ENCODE measurements at places on chromosomes 13 and 19.

DNA sequence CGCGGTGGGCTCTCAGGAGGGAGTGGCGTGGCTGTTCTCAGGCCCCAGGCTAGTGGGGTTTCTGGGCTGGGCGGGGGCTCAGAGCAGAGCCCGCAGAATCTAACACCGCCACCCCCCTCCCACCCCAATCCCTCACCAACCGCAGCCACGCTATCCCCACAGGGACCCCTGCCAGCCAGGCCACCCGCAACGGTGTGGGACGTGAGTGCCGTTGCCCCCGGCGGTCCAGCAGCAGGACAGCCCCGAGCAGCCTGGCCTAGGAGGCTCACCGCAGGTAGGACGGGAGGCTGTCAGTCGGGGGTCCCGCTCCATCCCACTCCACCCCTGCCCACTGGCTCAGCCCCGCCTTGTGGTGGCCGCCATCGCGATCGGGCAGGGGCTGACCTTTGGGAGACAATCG is at the start of gene NTN5:
Gene NTN5, minus strand, starts transcription at position 24 of the 400 bp plus-strand sequence. CDS start 2,031 bp downstream, outside the sequence.
- H3K4me1 ChIP-seq, result no peaks in the 10 kb centered on the region
- no peak for DNase-seq
- H3K27ac ChIP-seq, result no peak within 1 kb of the TSS
- H3K36me3 ChIP-seq, result no peaks in the 10 kb centered on the region
- H3K27me3 ChIP-seq, result no peaks in the 10 kb centered on the region

DNA sequence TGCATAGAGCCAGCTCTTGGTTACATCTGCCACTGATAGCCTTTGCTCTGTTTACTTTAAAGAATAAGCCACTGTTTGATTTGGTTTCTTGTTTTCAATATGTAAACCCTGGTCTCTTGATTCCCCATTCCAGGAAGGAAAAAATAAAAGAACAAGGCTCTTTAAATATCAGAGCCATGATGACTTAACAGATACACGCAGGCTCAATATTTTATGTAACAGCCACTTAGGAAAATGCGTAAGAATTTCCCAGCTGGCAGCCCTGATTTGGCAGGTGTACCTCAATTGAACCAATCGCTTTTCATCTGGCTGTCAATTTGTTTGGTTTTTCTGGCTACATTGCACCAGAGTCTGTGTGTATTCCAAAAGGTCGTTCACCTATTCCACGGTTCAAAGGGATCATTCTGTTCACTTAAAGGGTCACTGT is 65.6 kb downstream of the IRS2 start:
- peaks cover 2% of the 10 kb centered on the region for H3K4me1 ChIP-seq
- H3K4me3 ChIP-seq, result no peak overlapping the region
- no peak for DNase-seq
- no peaks in the 10 kb centered on the region for H3K27me3 ChIP-seq
- no peak overlapping the region for H3K27ac ChIP-seq

DNA sequence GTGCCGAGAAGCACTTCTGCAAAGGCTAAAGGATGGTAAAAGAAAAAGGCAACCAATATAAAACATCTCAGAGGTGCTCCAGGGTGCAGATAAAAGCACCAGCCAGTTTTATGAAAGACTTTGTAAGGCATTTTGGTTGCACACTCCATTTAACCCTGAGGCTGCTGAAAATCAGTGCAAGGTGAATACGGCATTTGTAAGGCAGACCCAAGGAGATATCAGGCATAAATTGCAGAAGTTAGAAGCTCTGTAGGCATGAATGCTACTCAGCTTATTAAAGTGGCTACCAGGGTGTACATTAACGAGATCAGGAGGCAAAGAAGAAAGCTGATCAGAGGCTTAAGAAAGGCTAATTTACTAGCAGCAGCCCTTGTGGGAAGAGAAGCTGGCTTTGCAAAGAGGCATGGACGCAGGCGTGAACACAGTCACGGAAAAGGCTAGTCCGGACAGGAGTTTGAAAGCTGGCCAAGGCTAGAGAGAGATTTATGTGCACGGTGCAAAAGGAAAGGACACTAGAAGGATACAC is 99.6 kb downstream of the ZNF429 start:
- DNase-seq, result no peak
- no peak overlapping the region for H3K27ac ChIP-seq
- H3K27me3 ChIP-seq, result no peaks in the 10 kb centered on the region
- H3K4me1 ChIP-seq, result peaks cover 2% of the 10 kb centered on the region

DNA sequence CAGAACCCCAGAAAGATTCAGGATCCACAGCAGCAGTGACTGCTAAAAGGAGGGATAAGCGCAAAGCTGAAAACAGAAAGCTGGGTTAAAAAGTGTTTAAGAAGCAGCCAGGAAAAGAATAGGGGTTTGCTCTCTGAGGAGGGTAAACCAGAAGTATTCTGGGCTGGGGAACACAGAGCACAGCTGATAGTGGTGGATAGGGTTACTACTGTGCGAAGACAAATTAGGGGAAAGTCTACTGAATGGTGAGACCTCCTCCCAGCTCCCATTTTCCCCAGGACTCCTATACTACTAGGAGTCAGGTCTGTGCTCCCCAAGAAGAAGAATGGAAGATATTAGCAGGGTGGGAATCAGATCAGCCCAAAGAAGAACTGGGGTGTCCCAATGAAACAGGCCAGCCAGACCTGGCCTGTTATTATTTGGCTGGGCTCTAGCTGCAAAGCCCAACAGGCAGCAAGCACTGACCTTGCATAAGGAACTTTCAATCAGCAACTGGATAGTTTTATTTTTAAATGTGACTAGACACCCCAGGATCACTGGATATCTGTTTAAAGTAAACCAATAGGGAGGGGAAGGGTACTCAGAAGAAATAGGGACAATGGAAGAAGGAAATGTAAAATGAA is 43.5 kb upstream of the SERTM1 start:
- no peaks in the 10 kb centered on the region for H3K27me3 ChIP-seq
- no peak for DNase-seq
- H3K27ac ChIP-seq, result no peak overlapping the region

- no peaks in the 10 kb centered on the region for H3K27me3 ChIP-seq
- no peak for DNase-seq
- no peaks in the 10 kb centered on the region for H3K4me1 ChIP-seq
- no peak overlapping the region for H3K4me3 ChIP-seq
- H3K27ac ChIP-seq, result no peak overlapping the region
- H3K36me3 ChIP-seq, result peaks cover 18% of the 10 kb centered on the region
Measured at GRCh38 chr19:48480558-48481500, 11.7 kb downstream of the CYTH2 start.

DNA sequence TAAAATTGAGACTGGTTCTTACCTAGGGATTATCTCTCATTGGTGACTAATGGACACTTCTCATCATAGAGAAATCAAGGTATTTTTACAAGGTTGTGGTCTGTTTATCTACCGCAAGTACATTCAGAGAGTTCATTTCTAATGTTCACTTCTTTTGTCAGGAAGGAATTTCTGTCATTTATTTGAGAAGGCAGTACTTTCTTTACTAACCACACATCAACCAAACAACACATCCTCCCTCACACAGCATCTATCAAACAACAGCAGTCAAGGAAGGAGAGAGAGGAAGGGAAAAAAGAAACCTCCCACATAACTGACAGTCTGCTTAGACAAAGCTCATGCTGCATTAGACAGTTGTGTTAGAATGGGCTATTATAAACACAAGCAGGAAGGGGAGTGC is 182.3 kb upstream of the KLF12 start:
- H3K27ac ChIP-seq, result no peak overlapping the region
- DNase-seq, result no peak
- no peaks in the 10 kb centered on the region for H3K4me1 ChIP-seq
- H3K36me3 ChIP-seq, result no peaks in the 10 kb centered on the region
- H3K27me3 ChIP-seq, result no peaks in the 10 kb centered on the region
- H3K4me3 ChIP-seq, result no peak overlapping the region

- H3K4me3 ChIP-seq, result no peak overlapping the region
- no peaks in the 10 kb centered on the region for H3K36me3 ChIP-seq
- H3K27ac ChIP-seq, result no peak overlapping the region
- no peak for DNase-seq
- H3K27me3 ChIP-seq, result no peaks in the 10 kb centered on the region
Measured at GRCh38 chr19:3448616-3449334, 31.6 kb downstream of the SMIM24 start.

GRCh38 chr19:10279737-10280442 is 6.9 kb upstream of the ICAM4 start:
- no peaks in the 10 kb centered on the region for H3K4me1 ChIP-seq
- H3K36me3 ChIP-seq, result no peaks in the 10 kb centered on the region
- H3K27me3 ChIP-seq, result no peaks in the 10 kb centered on the region
- DNase-seq, result no peak
- no peak overlapping the region for H3K4me3 ChIP-seq
- no peak overlapping the region for H3K27ac ChIP-seq

DNA sequence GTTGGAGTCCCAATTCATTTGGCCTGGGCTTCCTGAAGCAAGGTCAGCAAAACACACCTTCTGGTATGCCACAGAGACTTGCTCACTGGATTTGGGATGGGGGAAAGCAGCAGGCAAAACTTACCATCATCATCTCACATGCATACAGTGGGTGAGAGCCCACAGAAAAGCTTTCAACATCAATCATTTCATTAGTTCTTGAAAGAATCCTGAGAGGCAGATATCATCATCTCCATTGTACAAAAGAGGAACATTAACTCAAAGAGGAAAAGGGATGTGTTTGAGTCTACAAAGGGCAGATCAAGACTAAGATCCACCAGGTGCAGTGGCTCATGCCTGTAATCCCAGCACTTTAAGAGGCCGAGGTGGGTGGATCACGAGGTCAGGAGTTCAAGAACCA is 6.4 kb downstream of the WDR87 start:
- H3K4me1 ChIP-seq, result no peaks in the 10 kb centered on the region
- H3K27me3 ChIP-seq, result no peaks in the 10 kb centered on the region
- DNase-seq, result no peak
- no peak overlapping the region for H3K4me3 ChIP-seq
- H3K27ac ChIP-seq, result no peak overlapping the region
- no peaks in the 10 kb centered on the region for H3K36me3 ChIP-seq

GRCh38 chr13:42626176-42626860 is 52.4 kb downstream of the TNFSF11 start:
- H3K27me3 ChIP-seq, result no peaks in the 10 kb centered on the region
- no peaks in the 10 kb centered on the region for H3K36me3 ChIP-seq
- H3K4me3 ChIP-seq, result no peak overlapping the region
- H3K27ac ChIP-seq, result no peak overlapping the region

DNA sequence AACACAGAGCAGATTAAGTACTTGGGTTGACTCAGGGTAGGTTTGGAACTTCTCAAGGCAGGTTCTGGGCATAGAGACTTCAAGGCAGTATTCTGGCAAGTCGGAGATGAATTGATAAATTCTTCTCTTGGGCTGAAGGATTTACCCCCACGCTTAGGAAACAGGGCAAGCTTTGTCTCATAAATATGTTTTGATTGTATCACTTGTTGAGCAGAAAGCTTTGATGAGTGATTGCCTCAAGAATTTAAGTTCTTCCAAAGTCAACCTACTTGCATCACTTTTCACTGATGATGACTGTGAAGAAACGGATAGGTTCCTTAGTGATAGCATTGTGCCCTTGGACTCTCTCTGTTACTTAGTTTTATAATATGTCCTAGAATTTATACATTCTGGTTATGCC is 258.6 kb upstream of the DACH1 start:
- no peak for DNase-seq
- H3K27me3 ChIP-seq, result no peaks in the 10 kb centered on the region
- H3K4me1 ChIP-seq, result no peaks in the 10 kb centered on the region
- no peak overlapping the region for H3K27ac ChIP-seq
- no peaks in the 10 kb centered on the region for H3K36me3 ChIP-seq
- H3K4me3 ChIP-seq, result no peak overlapping the region

- no peak overlapping the region for H3K4me3 ChIP-seq
- H3K36me3 ChIP-seq, result no peaks in the 10 kb centered on the region
- no peak for DNase-seq
- no peaks in the 10 kb centered on the region for H3K27me3 ChIP-seq
- H3K4me1 ChIP-seq, result peaks cover 4% of the 10 kb centered on the region
- no peak overlapping the region for H3K27ac ChIP-seq
Measured at GRCh38 chr13:73939603-73940002, 194.6 kb downstream of the KLF12 start.

- no peaks in the 10 kb centered on the region for H3K4me1 ChIP-seq
- no peak overlapping the region for H3K27ac ChIP-seq
- peaks cover 6% of the 10 kb centered on the region for H3K27me3 ChIP-seq
- H3K36me3 ChIP-seq, result no peaks in the 10 kb centered on the region
- DNase-seq, result no peak
Measured at GRCh38 chr13:71862459-71862943, 4.5 kb downstream of the DACH1 start.

DNA sequence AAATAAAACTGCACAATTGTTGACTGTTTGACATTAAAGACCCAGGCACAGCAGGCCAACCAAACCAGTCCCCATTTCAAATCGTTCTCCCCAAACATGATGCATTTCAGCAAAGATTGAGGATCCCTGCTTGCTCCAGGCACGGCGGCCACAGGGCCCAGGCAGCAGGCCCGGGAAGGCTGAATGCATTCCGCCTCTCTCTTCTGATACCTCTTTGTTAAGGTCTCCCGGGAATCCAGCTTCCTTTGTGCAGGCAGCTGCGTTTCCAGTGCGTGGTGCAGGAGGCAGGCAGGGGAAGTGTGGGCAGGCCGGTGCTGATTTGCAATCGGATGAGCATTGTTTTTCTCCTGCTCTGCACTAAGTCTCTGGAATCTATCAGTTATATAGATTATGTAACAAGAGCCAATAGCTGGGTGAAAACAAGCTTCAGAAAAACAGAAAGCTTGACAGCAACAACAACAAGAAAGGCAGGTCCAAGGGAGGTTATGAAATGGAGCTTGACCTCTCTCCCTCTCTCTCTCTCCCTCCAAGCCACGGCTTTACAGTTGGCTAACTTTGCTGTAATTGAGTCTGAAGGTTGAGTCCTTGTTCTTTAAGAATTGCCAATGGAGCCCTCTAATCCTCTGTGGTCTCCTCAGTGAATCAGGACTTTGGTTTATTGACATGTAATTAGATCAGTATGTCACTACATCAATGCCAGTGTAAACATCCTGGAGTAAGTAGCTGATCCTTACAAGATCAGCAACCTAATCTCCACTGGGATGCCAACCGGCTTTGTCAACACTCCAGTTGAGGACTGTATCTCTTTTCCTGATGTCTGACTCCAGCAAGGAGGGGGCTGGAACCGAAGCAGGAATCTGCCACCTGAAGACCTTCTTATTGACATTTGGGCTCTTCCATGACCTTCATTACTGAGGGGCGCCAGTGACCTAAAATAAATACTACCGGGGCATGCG is 338.0 kb downstream of the TEX29 start:
- peak; percentile 25 for DNase-seq
- no peak overlapping the region for H3K4me3 ChIP-seq
- H3K27me3 ChIP-seq, result no peaks in the 10 kb centered on the region
- H3K36me3 ChIP-seq, result no peaks in the 10 kb centered on the region
- no peak overlapping the region for H3K27ac ChIP-seq

- peak; percentile 57 for DNase-seq
- no peak overlapping the region for H3K4me3 ChIP-seq
- no peaks in the 10 kb centered on the region for H3K36me3 ChIP-seq
- peaks cover 8% of the 10 kb centered on the region for H3K27me3 ChIP-seq
Measured at GRCh38 chr19:51020988-51021651, 1.6 kb upstream of the KLK10 start.

- no peak overlapping the region for H3K4me3 ChIP-seq
- H3K27me3 ChIP-seq, result no peaks in the 10 kb centered on the region
- DNase-seq, result peak; percentile 39
- H3K27ac ChIP-seq, result no peak overlapping the region
Measured at GRCh38 chr13:49641801-49642291, 13.5 kb downstream of the ARL11 start.

All from mesendoderm (in vitro differentiated cells).